ENCODE measurements at places on chromosomes 1 and 21.

DNA sequence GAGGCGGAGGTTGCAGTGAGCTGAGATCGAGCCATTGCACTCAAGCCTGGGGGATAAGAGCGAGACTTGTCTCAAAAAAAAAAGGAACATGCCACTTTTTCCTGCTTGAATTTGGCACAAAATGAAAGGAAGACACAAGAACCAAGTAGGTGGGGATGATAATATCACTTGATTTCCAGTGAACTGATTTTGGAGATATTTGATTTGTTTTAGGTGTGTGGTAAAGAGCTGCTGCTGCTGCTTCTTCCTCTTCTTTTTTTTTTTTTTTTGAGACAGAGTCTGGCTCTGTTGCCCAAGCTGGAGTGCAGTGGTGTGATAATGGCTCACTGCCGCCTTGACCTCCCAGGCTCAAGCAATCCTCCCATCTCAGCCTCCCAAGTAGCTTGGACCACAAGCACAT lies 29.9 kb upstream of the CAPZB start:
- DNase-seq = no peak

GRCh38 chr1:79105500-79105899 lies 99.0 kb upstream of the ADGRL4 start:
- DNase-seq = no peak

- DNase-seq = no peak
These were observed 169.2 kb downstream of the DHRS3 start for GRCh38 chr1:12448746-12449177.

DNA sequence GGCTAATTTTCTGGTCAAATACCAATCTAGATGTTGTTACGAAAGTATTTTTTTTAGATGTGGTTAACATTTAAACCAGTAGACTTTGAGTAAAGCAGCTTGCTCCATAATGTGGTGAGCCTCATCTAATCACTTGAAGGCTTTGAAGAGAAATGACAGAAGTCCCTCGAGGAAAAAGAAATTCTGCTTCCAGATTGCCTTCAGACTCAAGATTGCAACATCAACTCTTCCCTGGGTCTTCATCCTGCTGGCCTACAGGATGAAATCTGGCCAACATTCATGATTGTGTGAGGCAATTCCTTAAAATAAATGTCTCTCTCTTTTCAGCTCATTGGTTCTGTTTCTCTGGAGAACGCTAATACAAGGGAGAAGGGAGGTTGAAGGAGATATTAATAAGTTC lies 32.5 kb upstream of the SSX2IP start:
- no peak for DNase-seq

- DNase-seq = no peak
These were observed 537.5 kb downstream of the LTN1 start for GRCh38 chr21:28455253-28455600.

GRCh38 chr1:56438901-56439551 lies 140.3 kb downstream of the PLPP3 start:
- no peak for DNase-seq

- DNase-seq = no peak
These were observed 53.7 kb downstream of the ZBTB8A start for GRCh38 chr1:32592943-32593342.

DNA sequence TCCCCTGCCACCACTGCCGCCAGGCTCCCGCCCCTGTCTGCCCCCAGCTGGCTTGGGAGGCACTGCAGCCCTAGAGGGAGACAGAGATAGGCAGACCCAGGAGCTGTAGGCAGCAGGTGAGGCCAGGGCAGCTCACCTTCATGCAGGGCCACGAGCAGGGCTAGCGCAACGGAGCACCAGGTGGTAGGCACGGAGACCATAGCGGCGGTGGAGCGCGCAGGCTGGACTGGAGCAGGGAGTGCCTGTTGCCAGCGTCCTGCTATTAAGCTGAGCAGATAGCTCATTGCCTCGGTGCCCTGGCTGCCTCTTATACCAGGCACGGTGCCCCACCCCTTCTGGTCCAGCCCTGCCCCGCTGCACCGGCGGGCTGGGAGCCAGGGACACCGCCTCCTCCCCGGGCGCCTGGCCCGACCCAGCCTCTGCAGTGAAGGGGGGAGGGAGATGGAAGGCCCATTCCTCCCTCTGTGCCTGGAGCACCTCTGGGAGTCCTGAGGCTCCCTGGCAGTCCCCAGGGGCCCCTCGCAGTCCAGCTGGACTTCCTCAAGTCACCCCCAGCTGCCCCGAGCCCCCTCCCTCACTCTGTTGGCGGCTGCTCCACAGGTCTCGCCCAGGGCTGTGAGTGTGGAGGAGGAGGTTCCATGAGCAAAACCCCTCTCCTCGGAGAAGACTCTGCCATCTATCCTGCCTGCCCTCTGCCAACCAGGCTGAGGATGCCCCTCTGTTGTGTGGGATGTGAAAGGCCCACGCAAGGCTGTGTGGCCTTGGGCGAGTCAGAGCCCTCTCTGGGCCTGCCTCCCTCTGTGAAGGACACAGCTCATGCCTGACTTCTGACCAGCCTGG lies at the start of gene EDN2:
TSS of gene EDN2 (minus strand) at position 282 of the 840 bp plus-strand sequence. CDS start at position 200, 82 bp downstream.
- no peak for DNase-seq

DNA sequence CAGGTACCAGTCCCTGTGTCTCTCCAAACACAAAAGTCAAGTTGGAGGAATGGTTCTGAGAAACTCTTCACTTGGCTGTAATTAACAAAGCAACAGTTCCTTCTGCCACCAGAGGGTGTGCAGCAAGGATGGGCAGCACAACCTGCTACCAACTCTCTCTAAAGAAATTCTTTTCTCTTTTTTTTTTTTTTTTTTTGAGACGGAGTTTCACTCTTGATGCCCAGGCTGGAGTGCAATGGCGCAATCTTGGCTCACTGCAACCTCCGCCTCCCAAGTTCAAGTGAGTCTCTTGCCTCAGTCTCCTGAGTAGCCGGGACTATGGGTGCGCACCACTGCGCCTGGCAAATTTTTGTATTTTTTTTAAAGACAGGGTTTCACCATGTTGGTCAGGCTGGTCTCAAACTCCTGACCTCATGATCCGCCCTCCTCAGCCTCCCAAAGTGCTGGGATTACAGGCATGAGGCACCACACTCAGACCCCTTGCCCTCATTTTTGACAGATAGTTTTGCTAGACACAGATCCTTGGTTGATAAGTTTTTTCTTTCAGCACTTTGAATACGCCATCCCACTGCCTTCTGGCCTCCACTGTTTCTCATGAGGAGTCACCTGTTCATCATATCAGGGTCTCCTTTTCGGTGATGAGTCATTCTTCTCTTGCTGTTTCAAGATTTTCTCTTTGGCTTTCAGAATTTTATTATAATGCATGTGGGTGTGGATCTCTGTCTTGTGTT lies 12.1 kb upstream of the DEGS1 start:
- no peak for DNase-seq

DNA sequence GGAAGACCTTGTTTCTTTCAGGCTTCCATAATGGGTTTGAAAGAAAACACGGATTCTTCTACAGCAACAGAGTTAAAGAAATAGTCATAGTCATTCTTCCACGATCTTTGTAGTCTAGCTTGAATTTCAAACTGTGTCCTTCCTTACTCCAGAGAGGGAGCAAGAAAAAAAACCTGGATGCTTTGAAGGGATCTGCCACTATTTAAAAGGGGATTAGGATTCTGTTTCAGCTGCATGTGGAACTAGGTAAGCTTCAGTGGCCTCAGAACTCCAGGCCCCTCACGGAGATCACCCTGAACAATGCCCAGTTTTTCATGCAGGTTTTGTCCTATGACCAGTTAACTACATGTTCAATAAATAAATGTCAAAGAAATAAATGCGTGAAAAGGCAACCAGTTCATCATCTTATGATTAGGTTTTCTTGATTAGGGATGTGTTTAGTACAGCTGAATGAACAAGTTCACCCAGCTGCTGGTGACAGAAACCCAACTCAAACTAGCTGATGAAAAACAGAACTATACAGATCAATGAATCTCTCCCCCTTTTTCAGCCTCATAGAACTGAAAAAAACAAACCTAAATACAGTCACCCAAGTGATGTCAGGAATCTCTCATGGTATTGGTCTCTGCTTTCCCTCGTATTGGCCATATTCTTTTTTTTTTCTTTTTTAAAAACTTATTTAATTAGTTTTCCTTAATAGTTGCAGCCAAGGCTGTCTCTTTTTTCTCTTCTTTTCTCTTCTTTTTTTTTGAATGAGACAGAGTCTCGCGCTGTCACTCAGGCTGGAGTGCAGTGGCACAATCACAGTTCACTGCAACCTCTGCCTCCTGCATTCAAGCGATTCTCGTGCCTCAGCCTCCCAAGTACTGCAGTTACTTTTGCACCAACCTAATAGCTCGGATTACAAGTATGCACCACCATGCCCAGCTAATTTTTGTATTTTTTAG lies 14.6 kb upstream of the MPZL1 start:
- no peak for DNase-seq

DNA sequence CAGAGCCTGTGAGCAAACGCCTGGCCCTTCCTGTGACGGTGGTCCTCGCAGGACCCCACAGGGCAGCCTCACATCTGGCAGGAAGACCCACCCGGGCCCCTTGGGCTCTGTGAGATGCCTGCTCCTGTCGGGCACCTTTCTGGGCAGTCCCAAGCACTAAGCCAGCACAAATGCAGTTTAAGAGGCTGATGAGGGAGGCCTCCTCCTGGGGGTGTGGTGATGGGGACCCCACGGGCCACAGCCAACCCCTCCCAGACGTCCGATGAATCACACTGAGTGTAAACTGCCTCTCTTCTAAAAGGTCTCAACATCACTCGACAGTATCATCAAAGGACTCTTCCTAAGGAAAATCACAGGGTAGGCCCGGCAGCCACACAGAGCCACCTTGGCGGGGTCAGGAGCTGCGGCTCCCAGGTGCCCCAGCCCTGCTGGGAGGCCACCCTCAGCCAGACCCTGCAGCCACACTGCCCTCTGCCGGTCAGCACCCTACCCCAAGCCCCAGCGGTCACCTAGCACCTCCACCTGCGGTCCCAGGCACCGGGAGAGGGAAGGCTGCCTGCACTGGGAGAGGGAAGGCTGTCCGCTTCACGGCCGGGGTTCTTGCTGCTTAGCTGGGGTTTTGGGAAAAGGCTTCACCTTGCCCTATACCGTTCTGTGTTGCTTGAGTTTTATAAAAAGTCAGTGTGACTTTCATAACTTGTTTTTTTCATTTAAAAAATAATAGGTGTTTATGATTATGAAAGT lies 3.9 kb upstream of the PRKCZ start:
- peak; percentile 32 for DNase-seq

DNA sequence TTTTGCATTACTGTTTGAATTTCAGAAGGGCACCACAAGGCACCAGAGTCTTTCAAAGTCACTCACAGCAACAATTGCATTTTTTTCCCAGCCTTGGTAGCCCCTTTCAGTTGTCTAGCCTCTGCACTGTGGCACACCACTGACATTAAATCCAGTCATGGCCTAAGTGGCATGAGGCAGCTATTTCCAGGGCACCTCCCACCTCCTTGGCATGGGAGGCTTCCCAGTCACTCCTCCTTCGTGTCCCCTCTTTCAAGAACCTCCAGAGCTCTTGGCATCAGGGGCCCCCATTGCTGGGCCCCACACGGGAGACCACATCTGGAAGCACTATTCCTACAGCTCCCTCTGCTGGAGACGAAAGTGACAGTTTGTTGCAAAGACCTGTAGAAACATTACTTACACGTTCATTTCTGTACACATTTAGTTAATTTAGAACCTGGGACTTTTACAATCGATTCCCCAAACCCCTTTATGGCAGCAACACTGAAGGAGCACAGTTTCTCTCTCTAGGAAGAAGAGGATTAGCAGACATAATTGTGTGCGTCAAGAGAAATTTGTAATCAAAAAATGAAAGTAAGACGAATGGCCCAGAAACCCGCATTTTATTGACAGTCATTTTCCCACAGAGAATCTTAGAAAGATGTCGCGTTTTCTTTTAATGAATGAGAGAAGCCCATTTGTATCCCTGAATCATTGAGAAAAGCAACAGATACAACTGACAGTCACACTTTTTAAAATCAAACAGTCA lies 5.7 kb upstream of the CHD5 start:
- DNase-seq = no peak

- no peak for DNase-seq
These were observed 396.6 kb downstream of the BRINP2 start for GRCh38 chr1:177567393-177567792.

DNA sequence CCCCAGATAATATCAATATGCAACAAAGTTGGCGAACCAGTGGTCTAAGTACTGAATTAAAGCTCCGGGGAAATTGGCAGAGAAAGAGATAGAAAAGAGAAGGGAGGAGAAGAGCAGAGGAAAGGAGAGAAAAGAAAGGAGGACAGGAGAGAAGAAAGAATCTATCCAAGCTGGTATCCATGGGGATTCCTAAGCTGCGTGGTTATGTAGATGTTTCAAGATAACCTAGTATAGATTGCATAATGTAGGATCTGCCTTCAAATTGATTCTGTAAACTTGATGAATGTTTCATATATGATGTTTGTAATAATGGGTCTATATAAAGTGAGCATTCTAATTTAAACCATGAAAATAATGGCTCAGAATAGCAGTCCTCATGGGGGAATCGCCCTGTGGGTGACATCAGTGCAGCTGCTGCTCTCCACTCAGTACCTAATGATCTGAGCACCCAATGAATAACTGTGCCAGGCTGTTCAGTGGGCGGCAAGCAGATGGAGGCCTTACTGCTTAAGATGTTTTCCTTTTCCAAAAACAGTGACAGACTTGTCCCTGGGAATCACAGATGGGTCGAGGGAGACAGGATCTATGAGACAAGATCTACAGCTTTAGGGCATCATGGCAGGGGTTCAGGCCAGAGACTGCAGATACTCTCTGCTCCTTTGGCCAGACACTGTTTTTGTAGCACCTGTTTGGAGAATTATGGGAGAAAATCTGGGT lies 78.0 kb downstream of the LAMC2 start:
- DNase-seq = no peak

DNA sequence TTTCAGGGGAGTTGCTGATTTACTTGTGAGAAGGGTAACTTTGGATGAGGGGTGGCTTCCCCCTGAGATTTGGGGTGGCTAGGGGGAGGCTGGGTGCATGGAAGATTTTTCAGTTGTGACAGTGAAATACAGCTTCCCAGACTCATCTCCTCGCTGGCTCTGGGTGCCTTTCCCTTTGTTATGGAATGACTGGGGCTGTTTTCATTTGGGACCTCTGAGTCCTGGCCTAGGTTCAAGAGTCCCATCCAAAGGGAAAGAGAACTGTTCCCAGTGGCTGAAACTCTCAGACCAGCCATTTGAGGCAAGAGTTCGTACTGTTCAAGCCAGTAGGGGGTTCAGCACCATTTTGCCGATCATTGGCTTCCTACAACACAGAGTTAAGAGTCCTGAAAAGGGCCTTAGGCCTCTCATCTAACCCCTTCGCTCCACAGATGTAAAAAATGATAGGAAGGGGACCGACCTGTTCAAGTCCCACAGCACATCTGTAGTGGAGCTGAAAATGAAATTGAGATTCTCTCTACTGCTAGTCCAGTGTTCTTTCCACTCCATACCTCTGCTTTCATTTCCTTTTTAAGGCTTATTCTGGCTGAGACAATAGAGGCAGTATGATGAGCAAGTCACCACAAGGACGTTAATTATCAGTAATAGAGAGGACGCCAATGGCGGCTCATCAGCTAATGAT lies 958 bp downstream of the DDR2 start:
- no peak for DNase-seq

GRCh38 chr1:34763142-34763781 lies 3.7 kb downstream of the GJB4 start:
- no peak for DNase-seq
